ENCODE measurements at places on chromosomes 16 and 17. TPM values are rescaled to one million over a fixed set of nuclear protein-coding genes. Genes with fewer than 3 reads are reported as not detected.

SLC6A4 gene
- total RNA-seq = 0.17 TPM

CASKIN2 gene
- 41.6 TPM for total RNA-seq

GNGT2 gene
- 1.2 TPM for total RNA-seq

LIG3 gene
- total RNA-seq = 18.7 TPM

CMTM1 gene
- total RNA-seq = 2.4 TPM

CALB2 gene
- total RNA-seq = 1.1 TPM

SMPD3 gene
- 3.8 TPM for total RNA-seq

PYY gene
- total RNA-seq = not detected

CCDC154 gene
- 1.2 TPM for total RNA-seq

ICAM2 gene
- total RNA-seq = 131 TPM

FHOD1 gene
- total RNA-seq = 12.7 TPM

NOD2 gene
- 1.2 TPM for total RNA-seq

TBC1D3H gene
- not detected for total RNA-seq

NHLRC4 gene
- 0.37 TPM for total RNA-seq

ABCA6 gene
- total RNA-seq = 13.5 TPM

KRT24 gene
- total RNA-seq = not detected

TRAF4 gene
- total RNA-seq = 2.7 TPM

MRPL58 gene
- 62.6 TPM for total RNA-seq

KRT20 gene
- total RNA-seq = not detected

ITGAD gene
- total RNA-seq = 0.80 TPM

GRCh38 chr16:23365602-23366240 is 63.6 kb downstream of the SCNN1B start:
- DNase-seq = no peak

- DNase-seq = no peak
Observed at GRCh38 chr16:1976951-1977874, 4.1 kb downstream of the NOXO1 start.

DNA sequence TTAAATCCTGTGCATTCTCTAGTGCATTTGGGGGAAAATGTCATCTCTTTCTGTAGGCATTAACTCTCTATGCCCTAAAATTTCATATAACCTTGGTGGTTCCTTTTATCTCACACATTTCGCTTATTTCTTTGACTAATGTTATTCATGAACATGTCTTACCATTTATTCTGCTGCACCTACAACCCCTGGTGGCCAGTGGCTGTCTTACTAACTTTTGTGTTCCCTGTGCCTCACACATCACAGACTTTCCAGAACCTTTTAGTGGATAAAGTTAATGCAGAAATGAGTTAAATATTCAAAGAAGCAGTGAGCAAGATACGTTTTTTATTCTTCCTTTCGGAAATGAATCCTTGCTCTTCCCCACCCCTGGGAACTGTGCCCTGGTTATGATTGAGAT is 111.9 kb downstream of the CDH13 start:
- DNase-seq = no peak

- DNase-seq = no peak
Observed at GRCh38 chr16:53281280-53281679, 153.0 kb upstream of the RBL2 start.

- no peak for DNase-seq
Observed at GRCh38 chr17:67647482-67647881, 70.3 kb upstream of the NOL11 start.

DNA sequence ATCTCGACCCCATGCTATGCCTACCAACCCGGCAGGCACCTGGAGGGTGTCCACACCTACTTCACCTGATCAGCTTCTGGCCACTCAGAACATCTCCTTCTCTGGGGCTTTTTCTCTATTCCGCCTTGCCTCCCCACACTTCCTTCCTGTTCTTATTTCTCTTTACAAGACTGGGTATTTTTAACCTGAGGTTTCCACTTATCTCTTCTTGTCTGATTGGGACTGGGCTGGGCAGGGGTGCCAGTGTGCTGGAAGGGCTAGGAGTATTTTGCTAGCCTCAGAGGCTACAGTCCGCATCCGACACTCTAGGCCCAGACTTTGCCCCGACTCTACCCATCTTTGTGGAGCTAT is 26.2 kb upstream of the ZNF652 start:
- DNase-seq = no peak

DNA sequence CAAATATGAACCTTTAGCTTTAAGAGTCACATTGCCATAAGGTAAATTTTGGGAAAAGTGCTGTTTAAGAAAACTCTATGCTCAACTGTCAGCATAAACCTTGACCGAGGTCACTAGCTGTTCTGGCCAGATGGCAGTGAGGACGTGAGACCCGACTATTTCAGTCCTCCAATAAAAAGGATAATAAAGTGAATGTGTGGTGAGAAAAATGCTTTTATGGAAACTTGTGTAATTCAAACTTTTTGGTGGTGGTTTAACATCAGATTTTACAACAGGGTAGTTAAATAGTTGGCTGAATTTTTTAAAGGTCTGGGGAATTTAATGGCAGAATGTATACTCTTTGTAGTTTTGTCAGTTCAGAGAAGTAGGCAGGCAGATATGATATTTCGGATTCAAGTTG is 391.1 kb downstream of the PMP22 start:
- DNase-seq = no peak

DNA sequence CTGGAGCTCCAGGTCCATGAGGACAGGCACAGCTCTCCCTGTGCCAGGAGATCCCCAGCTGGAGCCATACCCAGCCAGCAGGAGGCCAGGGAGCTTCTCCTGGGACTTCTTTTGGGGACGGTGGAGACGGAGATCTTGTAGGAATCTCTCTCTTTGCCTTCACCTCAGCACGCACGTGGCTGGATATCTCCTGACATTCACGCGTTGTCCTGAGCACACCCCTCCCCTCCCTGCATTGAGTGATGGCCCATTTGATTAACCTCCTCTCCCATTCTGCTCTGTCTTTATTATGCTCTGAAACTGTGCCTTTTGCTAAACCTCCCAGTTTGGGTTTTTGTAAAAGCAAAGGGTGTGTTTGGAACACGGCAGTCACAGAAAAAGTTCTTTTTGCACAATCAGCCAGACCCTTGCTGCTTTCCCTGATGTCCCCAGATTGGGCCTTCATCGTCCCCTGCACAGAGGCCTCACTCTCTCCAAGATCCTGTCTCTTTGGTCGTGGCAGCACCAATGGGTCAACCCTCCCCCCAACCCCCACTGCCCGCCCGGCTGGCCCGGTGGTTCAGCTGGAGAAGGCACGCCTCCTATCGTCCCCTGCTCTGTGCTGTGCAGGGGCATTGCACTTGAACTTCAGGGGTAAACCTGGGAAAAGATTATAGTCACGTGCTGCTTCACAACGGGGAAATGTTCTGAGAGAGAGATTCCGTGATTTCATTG is 32.5 kb upstream of the LGALS9 start:
- DNase-seq = peak; percentile 50

DNA sequence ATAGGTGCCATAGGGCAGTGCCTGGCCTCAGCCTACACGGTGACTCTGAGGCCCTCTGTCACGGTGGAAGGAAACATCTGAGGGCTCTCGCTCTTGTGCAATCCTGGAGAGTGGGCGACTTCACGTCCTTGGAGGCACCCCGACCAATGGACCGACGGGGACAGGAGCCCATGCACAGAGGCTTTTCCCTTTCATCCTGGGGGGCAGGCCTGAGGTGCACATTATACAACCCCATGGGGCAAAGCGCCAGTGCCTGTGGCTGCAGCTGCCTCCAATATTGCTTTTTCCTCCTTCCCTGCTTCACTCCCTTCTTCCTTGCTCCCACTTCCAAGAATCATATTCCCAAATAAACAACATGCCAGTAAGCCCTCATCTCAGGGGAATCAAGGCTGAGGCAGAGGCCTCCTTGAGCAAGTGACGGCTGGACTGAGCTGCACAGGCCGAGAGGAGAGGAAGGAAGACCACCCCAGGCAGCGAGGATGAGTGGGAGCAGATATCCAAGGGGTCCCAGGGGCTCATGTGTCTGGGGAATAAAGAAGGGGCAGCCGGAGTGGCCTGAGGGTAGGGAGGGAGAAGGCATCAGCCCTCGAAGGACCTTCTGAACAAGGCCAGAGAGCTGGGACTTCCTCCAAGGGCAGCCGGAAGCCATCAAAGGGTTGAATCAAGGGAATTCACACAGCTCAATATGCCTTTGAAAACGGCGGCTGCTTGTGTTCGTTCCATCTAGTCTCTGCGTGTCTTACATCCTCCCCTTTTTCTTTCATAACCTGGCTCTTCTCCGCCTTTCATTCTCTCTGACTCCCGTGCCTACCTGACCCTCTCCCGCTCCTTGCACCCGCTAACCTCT is 42.6 kb upstream of the RPL38 start:
- peak; percentile 11 for DNase-seq

- no peak for DNase-seq
Observed at GRCh38 chr17:72599891-72600290, 479.1 kb downstream of the SOX9 start.

GRCh38 chr17:9811537-9811936 is 10.3 kb downstream of the GSG1L2 start:
- no peak for DNase-seq

- no peak for DNase-seq
Observed at GRCh38 chr17:5785338-5785737, 201.0 kb upstream of the NLRP1 start.

DNA sequence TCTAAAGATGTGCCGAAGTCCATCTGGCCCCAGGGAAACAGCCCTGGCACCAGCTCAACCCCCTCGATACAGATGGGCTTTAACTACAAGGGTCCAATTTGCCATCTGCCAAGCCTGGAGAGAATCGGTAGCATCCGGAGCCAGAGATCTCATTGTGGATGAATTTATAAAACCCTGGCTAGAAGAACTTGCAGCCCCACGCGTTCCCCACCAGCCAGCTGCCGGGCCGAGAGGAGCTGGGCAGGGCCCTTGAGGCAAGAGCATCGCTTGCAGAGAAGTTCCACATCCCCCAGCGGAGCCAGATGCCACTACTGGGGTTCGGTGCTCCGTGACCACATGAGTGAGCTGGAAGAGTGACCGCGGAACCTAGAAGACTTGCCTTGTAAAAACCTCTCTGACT is 65.3 kb upstream of the NOL11 start:
- no peak for DNase-seq

DNA sequence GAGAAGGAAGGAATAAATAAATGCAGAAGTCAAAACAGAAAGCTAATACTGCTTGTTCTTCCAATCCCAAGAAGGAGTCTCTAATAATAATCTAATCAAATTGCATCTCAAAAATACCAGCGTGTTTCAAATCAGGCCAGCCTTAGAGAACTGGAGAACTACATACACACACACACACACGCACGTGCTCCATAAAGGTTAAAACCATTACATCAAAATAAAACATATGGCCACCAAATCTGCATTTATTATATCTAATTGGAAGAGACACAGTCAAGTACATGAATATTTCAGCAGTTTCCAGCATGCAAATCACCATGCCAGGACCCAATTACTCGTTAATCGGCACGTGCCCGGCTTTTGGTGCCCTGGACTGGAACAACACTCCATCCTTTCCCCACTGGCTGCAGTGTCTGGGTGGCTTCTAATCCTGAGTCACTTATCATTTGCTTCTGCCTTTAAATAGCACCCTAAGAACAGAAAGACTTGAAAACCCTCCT is 20.4 kb upstream of the KDM8 start:
- DNase-seq = no peak

DNA sequence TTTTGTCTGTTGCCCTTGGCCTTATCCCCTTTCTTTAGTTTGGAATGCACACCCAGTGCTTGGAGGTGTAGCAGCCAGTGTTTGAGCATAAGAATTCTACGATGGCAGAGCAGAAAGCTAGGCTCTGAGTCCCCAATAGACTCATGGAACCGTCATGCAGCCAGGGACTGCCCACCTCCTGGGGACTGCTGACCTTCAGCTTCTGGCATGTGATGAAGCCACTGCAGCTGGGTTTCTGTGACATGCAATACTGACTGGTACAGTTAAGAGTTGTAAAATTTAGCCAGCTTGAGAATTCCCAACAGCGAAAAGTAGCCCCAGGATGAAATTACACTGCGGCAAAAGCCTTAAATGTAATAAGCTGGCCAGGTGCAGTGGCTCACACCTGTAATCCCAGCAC is 9.0 kb upstream of the MAP3K14 start:
- no peak for DNase-seq

GRCh38 chr17:56884483-56885311 is 29.2 kb downstream of the TRIM25 start:
- DNase-seq = no peak

- no peak for DNase-seq
Observed at GRCh38 chr17:71914042-71914441, 206.8 kb upstream of the SOX9 start.

- DNase-seq = no peak
Observed at GRCh38 chr17:80798595-80799537, 192.8 kb upstream of the CHMP6 start.

GRCh38 chr17:77830816-77831473 is 127.6 kb upstream of the TNRC6C start:
- no peak for DNase-seq

DNA sequence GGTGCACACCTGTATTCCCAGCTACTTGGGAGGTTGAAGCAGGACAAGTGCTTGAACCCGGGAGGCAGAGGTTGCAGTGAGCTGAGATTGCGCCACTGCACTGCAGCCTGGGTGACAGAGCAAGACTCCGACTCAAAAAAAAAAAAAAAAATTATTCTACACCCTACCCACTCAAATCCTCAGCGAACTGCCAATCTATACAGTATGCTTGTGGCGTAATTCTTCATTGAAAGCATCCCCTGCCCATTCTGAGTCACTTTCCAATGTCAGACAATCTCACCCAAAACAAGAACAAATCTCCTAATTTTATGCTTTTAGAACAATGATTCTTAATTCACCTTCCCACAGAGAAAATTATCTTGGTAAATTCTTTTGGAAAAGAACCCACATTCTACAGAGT is 12.0 kb downstream of the AMFR start:
- DNase-seq = no peak

GRCh38 chr16:71880176-71880575 is 3.8 kb downstream of the ZNF821 start:
- DNase-seq = no peak

DNA sequence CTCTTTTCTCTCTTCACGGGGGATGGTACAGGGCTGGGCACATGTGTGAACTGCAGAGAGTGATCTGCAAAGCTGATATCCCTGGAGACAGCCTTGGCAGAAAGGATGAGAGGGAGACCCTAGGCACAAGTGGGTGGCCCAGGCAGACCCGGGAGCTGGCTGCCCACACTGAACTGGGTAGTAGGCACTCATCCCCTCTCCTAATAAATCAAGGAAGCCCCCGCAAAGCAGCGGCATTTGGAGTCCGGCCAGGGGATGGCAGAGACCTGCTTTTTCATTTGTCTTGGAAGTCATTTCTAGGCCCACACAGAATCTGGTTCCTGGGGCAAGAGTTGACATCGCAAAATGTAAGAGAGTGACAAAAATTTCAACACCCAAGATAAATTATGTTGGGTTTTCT is 3.0 kb upstream of the TFAP4 start:
- no peak for DNase-seq

GRCh38 chr16:79347277-79347676 is 253.3 kb downstream of the MAF start:
- DNase-seq = no peak

GRCh38 chr17:63366241-63366566 is 79.9 kb downstream of the CYB561 start:
- no peak for DNase-seq

DNA sequence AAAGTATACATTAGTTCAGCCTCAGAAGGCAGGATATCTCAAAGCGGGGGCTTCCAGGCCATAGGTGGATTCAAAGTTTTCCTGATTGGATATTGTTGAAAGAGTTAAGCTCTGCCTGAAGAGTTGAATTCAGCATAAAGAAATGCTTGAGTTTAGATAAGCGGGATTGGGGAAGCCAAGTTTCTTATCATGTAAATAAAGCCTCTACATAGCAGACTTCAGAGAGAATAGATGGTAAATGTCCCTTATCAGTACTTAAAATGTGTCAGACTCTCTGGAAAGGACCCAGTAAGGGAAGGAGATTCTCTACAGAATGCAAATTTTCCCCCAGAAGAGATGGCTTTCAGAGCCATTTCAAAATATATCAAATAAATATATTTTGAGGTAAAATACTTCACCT is 423.5 kb downstream of the SHISA9 start:
- DNase-seq = no peak
